ENCODE measurements at places on chromosomes 13 and 19.

- no peak for DNase-seq
Observed at GRCh38 chr19:35715981-35716800, 1.6 kb upstream of the KMT2B start.

- DNase-seq, result no peak
Observed at GRCh38 chr13:100512422-100512821, 76.2 kb downstream of the GGACT start.

GRCh38 chr13:50518131-50518530 is 325.4 kb downstream of the DLEU7 start:
- DNase-seq, result no peak

DNA sequence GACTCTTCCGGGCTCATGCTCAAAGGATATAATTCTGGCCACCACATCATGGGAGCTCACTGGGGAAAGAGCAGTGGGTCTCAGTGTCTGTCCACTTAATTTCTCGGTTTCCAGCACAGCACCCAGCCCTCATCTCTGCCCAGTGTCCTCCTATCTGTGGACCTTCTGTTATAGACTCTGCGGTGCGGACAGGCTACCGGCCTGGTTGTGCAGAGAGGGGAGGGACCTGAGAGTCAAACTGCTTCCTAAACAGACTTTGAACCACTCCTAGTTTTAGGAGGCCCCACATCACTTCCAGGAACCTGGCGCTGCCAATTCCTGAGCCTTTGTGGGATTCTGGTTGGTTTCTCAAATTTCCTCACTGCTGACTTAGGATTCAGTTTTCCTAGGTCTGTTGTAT is 59.8 kb upstream of the MED4 start:
- DNase-seq, result no peak

- no peak for DNase-seq
Observed at GRCh38 chr13:110576736-110577476, 15.4 kb upstream of the RAB20 start.

DNA sequence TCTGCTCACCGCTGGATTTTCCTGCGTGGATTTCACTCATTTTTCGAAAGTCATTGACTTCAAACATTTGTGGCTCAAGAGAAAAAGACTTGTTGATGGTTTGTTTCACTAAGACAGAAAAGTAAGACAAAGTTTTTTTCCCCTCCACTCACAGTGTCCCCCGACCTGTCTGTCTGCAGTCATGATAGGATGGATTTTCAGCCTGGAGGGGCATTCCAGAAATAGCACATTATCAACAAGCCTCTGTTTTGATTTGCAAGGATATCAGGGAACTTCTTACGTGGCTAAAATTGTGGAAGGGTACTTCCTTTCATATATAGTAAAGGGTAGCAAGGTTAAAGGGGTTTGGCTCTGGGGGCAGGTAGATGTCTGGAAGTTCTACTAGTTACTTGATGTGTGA is 11.8 kb downstream of the SOX21 start:
- DNase-seq, result no peak

- DNase-seq, result peak; percentile 21
Observed at GRCh38 chr13:78659732-78660494, 958 bp upstream of the OBI1 start.

- no peak for DNase-seq
Observed at GRCh38 chr13:44035400-44035799, 155.7 kb downstream of the LACC1 start.

DNA sequence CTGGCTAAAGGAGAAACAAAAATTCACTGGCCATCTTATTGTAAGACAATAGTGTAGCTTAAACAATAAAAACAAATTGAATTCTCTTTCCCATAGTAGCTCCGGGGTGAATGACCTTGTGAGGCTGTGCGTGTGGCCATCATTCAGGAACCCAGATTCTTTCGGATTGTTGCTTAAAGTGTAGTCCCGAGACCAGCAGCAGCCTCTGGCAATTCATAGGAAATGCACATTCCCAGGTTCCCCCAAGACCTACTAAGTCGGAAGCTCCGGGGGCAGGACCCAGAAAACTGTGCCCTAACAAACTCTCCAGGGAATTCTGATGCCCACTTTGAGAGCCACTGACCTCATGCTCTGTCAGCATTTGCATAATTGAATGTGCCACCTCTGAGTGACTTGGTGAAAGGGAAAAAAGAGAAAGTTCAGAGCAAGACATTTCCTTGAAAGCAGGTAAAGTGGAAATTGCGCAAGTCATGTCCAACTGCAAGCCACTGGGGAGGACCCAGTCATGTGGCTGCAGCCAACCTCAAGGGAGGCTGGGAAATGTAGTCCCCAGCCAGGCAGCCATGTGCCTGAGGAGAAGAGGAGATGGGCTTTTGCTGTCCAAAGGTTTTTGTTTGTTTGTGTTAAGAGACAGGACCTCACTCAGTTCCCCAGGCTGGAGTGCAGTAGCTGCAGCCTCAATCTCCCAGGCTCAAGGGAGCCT is 50.7 kb upstream of the PNMA8B start:
- no peak for DNase-seq

DNA sequence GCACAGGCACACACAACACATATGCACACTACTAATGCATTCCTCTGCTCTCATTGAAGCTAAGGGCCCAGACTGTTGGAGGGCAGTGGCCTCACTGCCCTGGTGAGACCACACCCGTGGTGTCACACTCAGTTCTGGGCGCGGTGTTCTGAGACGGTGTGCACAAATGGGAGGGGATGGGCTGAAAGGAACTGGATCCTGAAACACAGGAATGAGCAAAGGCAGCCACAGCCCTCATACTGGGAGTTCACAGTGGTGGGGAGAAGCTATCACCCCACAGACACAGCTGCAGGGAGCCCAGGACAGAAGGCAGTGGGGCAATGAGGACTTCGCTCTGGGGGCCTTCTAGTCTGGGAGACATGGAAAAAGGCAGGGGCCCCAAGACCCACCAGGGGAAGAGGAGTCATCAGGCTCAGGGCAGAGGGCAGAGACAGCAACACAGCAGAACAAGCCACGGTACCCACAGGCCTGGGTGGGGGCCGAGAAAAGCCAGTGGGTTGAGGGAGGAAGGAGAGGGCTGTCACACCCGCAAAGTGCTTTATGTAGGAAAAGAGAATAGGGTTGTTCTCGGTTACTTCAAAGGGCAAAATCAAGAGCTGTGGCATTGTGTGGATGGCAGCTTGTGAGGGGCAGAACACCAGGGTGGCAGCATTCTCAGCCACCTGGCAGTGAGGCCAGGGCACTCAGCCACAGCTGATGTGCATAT is 75.4 kb upstream of the GPR183 start:
- no peak for DNase-seq

DNA sequence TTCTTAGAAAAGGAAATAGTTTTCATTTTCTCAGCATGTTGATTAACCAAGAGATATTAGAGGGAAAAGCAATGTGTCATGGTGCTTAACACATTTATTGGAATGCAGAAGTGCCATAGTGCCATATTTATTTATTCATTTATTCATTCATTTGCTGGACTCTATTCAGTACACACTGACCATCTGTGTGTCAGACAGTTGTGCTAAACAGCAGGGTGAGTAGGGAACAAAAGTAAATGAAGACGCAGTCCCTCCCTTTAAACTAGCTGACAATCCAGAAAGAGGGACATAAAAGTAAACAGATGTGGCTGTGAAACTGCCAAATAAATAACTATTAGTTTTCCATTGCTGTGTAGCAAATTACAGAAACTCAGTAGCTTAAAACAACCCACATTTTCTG is 323.7 kb downstream of the MTUS2 start:
- no peak for DNase-seq

All from GM20000 (cell line).